ENCODE measurements at places on chromosomes 2 and 18.

- DNase-seq: no peak
These were observed 93.3 kb upstream of the EML6 start for GRCh38 chr2:54629914-54630857.

DNA sequence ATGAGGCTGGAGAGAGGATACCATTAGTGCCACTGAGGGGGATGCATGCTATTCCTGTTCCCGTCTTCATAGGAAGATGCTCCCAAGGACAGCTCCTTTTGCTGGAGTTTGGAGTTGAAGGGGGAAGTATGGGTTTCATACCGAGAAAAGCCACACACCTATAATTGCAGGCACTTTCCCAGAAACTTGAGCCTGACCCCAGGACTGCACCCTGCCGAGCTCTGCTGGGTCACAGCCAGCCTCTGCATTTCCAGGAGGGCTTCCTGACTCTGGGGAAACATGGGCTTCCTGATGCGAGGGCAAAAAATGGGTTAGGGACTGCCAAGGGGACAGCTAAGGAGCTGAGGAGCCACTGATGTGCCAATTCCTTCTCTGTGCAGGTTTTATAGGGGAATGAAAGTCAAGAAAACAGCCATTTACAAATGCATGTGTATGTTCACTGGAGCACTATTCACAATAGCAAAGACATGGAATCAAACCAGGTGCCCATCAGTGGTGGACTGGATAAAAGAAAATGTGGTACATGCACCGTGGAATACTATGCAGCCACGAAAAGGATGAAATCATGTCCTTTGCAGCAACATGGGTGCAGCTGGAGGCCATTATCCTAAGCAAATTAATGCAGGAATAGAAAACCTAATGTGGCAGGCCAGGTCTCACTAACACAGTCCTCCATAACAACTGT lies 104.5 kb downstream of the ACAA2 start:
- no peak for DNase-seq

DNA sequence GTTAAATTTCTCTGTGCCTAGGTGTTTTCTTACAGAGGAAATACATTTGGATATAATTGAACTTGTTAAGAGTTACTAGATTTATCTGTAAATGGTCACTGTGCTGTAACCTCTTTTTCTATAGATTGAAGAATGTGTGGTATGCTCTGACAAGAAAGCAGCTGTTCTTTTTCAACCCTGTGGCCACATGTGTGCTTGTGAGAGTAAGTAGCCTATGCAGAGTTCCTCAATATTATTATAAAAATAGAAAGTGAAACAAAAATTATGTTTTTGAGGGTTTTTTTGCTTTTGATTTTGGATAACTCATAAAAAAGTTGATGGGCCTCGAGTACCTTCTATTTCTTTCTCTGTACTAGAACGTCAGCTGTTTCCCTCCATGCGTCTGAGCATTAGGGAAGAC lies 112.4 kb downstream of the MIB1 start:
- DNase-seq: no peak

DNA sequence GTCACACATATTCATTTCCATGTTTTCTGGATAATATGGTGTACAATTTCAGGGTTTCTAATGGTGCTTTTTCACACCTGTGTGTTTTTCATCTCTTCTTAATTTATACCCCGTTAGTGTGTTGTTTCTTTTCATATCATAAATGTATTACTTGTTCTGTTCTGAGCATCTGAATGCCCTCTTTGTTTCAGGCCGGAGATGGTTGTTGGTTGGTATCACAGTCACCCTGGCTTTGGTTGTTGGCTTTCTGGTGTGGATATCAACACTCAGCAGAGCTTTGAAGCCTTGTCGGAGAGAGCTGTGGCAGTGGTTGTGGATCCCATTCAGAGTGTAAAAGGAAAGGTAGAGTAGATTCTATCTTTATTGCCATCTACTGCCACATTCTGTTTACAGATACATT lies 45.1 kb upstream of the TBR1 start:
- no peak for DNase-seq

GRCh38 chr2:223294756-223295155 lies 242.8 kb downstream of the KCNE4 start:
- no peak for DNase-seq

DNA sequence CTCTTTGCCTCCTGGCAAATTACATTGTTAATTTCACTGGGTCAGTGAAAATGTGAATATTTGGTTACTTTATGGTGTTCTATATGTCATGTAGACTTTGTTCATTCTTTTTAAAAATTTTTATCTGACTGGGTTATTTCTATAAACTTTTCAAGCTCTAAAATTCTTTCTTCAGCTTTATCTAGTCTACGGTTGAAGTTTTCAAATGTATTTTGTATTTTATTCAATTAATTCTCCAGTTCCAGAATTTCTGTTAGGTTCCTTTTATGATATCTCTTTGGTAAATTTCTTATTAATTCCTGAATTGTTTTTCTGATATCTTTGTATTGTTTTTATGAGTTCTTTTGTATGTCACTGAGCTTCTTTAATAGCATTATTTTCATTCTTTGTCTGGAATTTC lies 228.1 kb downstream of the LPIN1 start:
- no peak for DNase-seq

- DNase-seq: no peak
These were observed 95.1 kb downstream of the FIGN start for GRCh38 chr2:163640542-163641193.

- DNase-seq: no peak
These were observed 1.9 kb upstream of the NABP1 start for GRCh38 chr2:191675807-191676721.

- DNase-seq: no peak
These were observed 2.8 kb upstream of the WNT10A start for GRCh38 chr2:218877891-218878290.

GRCh38 chr2:68099260-68099659 lies 36.5 kb upstream of the C1D start:
- DNase-seq: no peak

- DNase-seq: no peak
These were observed 14.0 kb downstream of the INPP5D start for GRCh38 chr2:233074106-233074505.

DNA sequence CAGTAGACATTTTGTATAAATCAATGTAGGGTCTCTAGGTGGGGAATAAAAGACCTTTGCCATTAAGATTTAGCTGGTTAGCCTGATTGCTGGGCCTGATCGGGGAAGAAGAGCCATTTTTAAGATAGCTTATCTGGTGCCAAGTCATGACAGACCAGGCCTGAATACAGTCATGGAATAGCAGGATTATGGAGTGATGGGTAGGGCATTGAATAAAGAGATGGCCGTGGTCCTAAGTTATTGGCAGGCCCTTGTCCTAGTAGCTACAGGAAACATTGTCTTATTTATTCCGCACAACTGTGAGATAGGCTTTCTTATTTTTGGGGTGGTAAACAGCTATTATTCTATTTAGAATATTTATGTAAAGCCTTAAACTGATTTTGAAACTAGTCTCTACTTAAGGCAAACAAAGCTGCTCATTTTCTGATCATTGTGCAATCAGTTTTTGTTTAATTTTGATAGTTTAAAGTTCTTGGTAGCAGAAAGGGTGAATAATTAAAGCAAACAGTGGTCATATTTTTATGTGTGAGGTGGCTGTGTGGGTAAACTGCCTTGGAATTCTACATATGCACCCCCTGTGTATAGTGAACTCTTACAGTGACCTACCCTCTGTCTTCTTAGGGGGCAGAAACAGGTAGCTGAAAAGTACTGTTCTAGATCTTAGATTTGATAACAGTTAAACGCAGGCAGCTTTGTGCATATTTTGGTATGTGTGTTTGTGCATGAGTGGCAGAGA lies 22.6 kb downstream of the ZNF236 start:
- DNase-seq: no peak

GRCh38 chr18:55927831-55928230 lies 339.8 kb upstream of the TCF4 start:
- no peak for DNase-seq

GRCh38 chr18:61096226-61096625 lies 237.0 kb upstream of the CDH20 start:
- DNase-seq: no peak
